Activated T-helper 1 cell treated with anti-CD3 and anti-CD28 coated beads, Interleukin-12 subunit alpha, Interleukin-12 subunit beta, Interleukin-2, Interleukin-4 antibody, amounts not matched to agents 30 ng/mL and 10 ng/mL and 1 ng/mL, durations not matched to agents 14 hours and 24 hours and 36 hours (primary cell): ENCODE measurements at places on chromosomes 16 and 17. TPM values are rescaled to one million over a fixed set of nuclear protein-coding genes. Genes with fewer than 3 reads are reported as not detected.
A peak's percentile ranks its signal among the peaks of the same experiment; 100 is the strongest.

DNA sequence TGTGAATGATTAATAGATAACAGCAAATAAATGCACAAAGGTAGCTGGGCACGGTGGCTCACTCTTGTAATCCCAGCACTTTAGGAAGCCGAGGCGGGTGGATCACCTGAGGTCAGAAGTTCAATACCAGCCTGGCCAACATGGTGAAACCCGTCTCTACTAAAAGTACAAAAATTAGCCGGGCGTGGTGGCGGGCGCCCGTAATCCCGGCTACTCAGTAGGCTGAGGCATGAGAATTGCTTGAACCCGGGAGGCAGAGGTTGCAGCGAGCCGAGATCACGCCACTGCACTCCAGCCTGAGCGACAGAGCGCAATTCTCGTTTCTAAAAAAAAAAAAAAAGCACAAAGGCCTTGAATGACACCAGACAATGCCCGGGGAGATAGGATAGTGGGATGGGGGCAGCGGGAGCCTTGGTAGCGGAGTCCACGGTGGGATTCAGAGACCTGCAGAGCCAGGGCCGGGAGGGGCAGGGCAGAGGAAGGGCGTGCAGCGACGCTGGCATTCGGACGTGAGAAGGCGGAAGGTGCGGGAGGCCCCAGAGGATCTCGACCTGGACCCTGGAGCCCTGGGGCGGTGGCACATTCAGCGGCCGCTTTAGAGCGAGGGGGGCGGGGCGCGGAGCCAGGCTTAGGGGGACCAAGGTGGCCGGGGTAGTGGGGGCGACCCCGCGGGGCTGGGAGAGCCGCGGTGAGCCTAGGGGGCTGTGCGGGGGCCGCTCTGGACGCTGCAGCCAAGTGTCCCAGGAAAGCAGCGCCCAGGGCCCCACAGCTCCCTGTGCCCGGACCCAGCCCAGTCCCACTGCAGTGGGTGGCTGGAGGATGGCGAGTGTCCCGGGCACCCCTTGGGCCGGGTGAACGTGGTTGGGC lies 999 bp upstream of the FLYWCH2 start:
- H3K4me3 ChIP-seq, result peak overlapping the region; percentile 88
- H3K27ac ChIP-seq, result peak overlapping the region; percentile 95
- peaks cover 4% of the 10 kb centered on the region for H3K27me3 ChIP-seq
- peak; percentile 28 for DNase-seq
- H3K4me1 ChIP-seq, result peaks cover 16% of the 10 kb centered on the region
- peaks cover 2% of the 10 kb centered on the region for H3K36me3 ChIP-seq

DNA sequence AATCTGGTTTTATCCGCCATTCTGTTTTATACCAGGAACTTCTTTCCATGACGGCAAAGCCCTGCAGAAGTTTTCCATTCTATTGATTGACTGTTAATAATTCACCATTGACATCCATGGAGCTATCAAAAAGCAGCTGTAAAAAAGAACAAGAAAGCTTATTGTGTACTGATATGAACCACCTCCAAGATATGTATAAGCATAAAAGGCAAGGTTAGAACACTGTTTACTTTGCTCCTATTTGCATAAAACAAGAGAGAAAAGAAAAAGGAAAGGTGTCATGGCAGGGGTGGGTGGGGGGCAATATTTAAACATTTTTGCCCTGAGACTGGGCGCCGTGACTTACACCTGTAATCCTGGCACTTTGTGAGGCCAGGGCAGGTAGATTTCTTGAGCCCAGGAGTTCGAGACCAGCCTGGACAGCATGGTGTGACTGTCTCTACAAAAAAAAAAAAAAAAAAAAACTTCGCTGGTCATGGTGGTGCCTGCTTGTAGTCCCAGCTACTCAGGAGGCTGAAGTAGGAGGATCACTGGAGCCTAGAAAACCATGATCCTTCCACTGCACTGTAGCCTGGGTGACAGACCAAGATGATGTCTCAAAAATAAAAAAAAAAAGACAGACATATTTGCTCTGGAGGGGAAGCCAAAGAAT lies 52.5 kb downstream of the TMEM114 start:
- no peak overlapping the region for H3K27ac ChIP-seq
- DNase-seq, result no peak
- H3K27me3 ChIP-seq, result no peaks in the 10 kb centered on the region
- H3K4me3 ChIP-seq, result no peak overlapping the region
- H3K4me1 ChIP-seq, result no peaks in the 10 kb centered on the region
- H3K36me3 ChIP-seq, result no peaks in the 10 kb centered on the region

DNA sequence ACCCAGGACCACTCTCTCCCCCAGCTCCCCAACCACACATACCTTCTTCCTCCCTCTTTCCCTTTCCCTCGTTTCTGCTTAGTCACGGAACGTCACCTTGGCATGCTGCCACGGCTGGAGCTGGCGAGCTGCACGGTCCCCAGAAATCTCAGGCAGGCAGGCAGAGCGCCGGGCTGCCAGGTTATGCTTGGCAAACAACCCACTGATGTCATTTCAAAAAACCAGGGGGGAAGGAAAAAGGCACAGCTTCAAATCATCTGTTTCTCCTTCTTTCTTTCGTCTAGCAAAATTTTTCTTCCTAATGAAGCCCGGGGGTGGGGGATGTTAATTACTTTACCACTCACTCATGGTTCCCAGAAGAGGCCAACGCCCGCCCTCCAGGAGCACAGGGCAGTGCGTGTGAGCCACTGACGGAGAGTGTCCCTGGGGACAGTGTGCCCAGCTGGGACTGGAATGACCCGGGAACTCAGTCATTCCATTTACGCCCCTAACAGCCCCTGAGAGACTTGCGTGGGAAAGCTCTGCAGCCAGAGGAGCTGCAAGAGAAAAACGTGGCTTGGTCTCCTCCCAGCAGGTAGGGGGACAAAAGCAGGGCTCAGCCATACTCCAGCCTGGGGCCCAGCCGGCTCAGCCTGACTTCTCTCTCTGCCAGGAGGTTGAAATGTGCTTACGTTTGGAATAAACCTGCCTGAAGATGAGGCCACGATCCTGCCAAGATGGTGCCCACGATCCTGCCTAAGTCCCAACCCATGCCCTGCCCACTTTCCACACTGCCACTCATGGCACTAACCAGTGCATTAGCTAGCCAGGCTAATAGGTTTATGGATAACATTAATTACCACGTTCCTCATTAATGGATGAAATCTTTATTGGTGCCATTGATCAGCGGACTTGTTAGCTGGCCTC lies 198.9 kb downstream of the ZFHX3 start:
- H3K27ac ChIP-seq, result no peak overlapping the region
- peaks cover 17% of the 10 kb centered on the region for H3K27me3 ChIP-seq
- DNase-seq, result no peak
- peaks cover 25% of the 10 kb centered on the region for H3K4me1 ChIP-seq
- H3K36me3 ChIP-seq, result no peaks in the 10 kb centered on the region

- peaks cover 34% of the 10 kb centered on the region for H3K36me3 ChIP-seq
- peak; percentile 17 for DNase-seq
- no peak overlapping the region for H3K4me3 ChIP-seq
- no peaks in the 10 kb centered on the region for H3K27me3 ChIP-seq
- no peak overlapping the region for H3K27ac ChIP-seq
Observed at GRCh38 chr16:22264786-22265185, 32.4 kb upstream of the POLR3E start.

The HEATR9 gene
- 0.13 TPM in 1 of 2 replicates, not detected in the other for total RNA-seq

The PYCARD gene
- 20.9 and 21.2 TPM in 2 replicates for total RNA-seq

The C16orf96 gene
- total RNA-seq, result 0.17 TPM in 1 of 2 replicates, not detected in the other

DNA sequence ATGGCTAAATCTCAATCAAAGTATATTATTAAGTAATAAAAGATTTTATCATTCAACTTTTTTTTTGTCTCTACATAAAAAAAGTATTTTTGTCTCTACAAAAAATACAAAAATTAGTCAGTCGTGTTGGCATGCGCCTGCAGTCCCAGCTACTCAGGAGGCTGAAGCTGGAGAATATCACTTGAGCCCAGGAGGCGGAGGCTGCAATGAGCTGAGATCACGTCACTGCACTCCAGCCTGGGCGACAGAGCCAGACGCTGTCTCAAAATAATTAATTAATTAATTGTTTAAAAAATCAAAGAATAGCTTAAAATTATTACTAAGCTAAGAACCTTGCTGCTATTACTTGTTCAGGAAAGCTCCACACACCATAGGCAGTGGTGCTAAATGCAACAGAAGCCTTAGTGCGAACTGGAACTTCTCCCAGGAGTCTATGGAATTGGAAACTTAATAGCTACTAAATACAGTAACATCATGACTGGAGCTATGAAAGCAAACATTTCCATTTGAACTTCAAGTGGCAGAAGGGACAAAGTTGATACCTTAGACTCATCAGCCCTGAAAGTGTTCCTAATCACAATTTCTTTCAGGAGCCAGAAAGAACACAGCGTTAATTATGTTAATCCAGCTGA lies 22.6 kb downstream of the ADCY9 start:
- no peak overlapping the region for H3K27ac ChIP-seq
- no peaks in the 10 kb centered on the region for H3K4me1 ChIP-seq
- H3K4me3 ChIP-seq, result no peak overlapping the region
- H3K27me3 ChIP-seq, result no peaks in the 10 kb centered on the region
- no peaks in the 10 kb centered on the region for H3K36me3 ChIP-seq

DNA sequence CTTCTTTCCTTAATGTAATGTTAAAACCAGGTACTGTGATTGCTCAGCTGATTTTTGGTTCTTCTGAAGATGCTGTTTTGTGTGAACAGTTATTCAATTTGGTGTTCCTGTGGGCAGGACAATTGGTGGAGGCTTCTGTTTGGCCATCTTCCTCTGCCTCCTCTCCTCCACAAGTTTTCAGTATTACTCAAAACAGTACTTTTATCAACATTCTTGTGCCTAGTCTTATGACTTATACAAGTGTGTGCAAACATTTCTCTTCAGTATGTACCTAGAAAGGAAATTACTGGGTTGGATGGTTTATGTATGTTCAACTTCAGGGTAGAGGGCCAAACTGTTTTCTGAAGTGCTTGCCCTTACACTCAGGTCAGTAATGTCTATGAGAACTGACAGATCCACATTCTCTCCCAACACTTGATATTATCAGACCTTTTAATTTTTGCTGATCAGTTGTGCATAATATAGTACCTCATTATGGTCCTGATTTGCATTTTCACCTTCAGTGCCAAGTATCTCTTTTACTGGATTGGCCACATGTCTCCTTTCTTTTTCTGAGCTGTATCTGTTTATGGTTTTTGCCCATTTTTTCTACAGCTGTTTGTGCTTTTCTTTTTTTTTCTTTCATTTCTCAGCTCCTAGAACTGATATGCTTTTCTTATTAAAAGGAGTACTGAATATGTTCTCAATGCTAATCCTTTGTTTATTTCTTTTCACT lies 50.9 kb downstream of the ERCC4 start:
- H3K27me3 ChIP-seq, result peaks cover 14% of the 10 kb centered on the region
- no peak overlapping the region for H3K4me3 ChIP-seq
- H3K4me1 ChIP-seq, result peaks cover 8% of the 10 kb centered on the region
- no peak overlapping the region for H3K27ac ChIP-seq
- DNase-seq, result no peak
- no peaks in the 10 kb centered on the region for H3K36me3 ChIP-seq

DNA sequence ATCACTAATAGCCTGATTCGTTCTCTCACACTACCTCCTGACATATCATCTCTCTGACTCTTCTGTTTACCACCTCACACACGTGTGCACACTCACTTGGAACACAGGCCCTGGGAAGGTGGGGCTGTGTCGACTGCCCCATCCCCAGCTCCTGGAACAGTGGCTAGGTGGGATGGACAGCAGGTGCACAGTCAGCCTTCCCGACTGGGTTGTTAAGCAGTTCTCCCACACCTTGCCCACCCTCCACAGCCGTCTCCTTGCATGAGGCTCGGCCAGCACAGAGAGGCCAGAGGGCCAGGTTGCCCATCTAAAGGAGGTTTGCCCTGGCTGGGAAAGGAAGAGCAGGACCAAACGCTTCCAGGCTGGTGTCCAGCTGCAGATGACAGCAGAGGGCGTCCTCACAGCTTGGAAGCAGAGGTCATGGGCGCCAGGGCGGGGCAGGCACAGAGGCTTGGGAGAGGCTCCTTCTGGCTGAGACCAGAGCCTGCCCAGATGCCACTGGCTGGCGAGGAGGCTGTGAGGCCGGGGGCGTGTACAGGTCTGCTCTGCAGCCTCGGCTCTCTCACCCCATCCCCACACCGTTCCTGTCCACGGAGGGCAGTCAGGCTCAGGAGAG lies 92.8 kb downstream of the AMFR start:
- no peaks in the 10 kb centered on the region for H3K4me1 ChIP-seq
- H3K27me3 ChIP-seq, result no peaks in the 10 kb centered on the region
- no peak for DNase-seq

DNA sequence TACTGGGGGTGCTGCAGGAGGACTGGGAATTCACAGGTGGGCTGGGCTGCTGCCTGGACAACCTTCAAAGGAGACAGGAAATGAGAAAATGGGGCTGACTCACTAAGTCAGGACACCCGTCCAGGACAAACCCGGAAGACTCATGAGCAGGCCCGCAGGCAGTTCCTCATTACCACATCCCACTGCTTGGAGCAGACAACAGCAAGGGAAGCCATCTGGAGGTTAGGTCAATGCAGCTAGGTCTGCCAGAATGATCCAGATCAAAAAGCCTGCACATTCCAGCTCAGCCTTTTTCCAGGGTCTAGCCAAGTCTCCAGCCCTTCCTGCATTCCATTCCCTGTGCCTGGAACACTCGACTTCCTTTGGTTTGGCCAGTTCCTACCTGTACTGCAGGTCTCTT lies 536.5 kb upstream of the CDH11 start:
- H3K36me3 ChIP-seq, result no peaks in the 10 kb centered on the region
- H3K4me3 ChIP-seq, result no peak overlapping the region
- no peaks in the 10 kb centered on the region for H3K27me3 ChIP-seq
- DNase-seq, result no peak
- H3K27ac ChIP-seq, result no peak overlapping the region

The HBQ1 gene
- 0.54 and 0.88 TPM in 2 replicates for total RNA-seq

- H3K36me3 ChIP-seq, result no peaks in the 10 kb centered on the region
- H3K27ac ChIP-seq, result no peak overlapping the region
- no peak for DNase-seq
- H3K4me1 ChIP-seq, result peaks cover 7% of the 10 kb centered on the region
Observed at GRCh38 chr16:66309-67182, 5.9 kb downstream of the RHBDF1 start.

The TLCD1 gene
- 9.5 and 11.5 TPM in 2 replicates for total RNA-seq

The GSDMA gene
- 0.42 and 0.73 TPM in 2 replicates for total RNA-seq

The EMP2 gene
- not detected in 2 replicates for total RNA-seq

- no peak for DNase-seq
- peaks cover 9% of the 10 kb centered on the region for H3K27me3 ChIP-seq
- H3K27ac ChIP-seq, result no peak overlapping the region
- H3K4me3 ChIP-seq, result no peak overlapping the region
- H3K36me3 ChIP-seq, result peaks cover 6% of the 10 kb centered on the region
Observed at GRCh38 chr17:39576187-39576586, 31.5 kb downstream of the NEUROD2 start.
